ENCODE measurements at places on chromosomes 4 and X. TPM values are rescaled to one million over a fixed set of nuclear protein-coding genes. Genes with fewer than 3 reads are reported as not detected.

DNA sequence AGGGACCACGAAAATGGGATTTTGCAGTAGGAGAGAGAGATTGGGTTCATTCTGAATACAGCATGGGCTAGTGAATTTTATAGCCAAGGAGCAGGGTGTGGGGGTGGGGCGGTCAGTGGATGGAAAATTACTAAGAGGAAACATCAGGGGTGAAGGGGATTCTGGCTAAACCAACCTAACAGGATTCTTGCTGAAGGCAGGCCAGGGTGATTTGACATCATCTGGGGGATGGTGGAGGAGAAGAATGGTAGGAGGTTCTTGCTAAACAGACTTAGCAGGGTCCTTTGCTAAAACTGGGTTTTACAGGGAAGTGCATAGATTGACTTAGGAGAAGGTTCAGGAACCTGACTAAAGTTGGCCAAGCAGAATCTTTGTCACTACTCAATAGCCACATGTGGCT is 91.9 kb downstream of the DNAAF6 start:
- DNase-seq = no peak

- DNase-seq = no peak
Measured at GRCh38 chrX:13283950-13284546, 35.8 kb downstream of the ATXN3L start.

DNA sequence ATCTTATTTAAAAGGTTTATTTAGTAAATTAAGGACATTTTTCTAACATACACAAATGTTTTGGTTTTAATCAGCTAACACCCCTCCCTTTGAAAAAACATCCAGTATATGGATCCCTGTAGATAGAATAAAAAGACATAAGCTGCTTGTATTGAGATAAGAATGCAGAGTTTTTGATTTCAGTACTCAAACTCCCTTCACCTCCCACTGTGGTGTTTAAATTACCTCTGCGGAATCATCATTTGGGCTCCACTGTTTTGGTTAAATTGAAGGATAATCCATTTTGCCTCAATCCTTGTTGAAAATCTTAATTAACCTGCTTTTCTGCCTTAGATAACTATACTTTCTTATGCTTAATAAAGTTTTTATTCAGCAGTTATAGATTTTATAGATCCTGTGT is 27.6 kb downstream of the USP53 start:
- DNase-seq = no peak

DNA sequence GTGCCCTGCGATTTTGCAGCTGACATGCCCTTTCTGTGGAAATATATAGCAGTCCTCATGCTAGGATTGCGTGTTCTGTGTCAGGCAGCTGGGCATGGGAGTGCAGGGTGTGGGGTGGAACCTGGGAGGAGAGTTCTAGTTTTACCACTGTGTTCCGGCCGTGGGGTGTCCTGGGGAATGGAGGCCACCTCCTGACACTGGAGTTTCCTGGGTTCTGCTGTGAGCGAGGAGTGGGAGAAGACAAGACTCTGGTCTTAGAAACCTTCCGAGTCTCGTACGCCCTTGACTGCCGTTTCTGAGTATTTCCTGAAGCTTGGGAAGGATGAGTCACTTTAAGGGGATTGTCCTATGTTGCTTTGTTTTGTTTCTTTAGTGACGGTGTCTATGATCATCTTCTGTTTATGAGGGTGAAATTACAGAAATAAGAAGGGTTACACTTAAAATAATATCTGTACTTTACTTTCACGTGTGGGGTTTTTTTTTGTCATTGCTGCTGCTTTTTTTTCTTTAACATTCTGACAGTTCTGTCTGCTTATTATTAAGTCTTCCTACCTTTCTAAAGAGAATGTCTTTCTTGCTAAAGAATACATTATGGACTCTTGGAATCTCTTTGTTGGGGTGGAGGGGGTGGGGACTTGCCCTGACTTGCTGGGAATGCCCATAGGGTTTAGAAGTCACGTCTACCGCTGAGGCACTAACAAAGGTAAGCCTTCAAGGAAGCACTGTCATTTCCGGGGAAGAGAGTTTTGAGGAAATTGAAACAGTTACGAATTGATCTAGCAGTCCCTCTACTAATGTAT is 19.1 kb downstream of the CD99 start:
- DNase-seq = no peak

GRCh38 chrX:16745659-16746058 is 26.2 kb downstream of the SYAP1 start:
- DNase-seq = no peak

DNA sequence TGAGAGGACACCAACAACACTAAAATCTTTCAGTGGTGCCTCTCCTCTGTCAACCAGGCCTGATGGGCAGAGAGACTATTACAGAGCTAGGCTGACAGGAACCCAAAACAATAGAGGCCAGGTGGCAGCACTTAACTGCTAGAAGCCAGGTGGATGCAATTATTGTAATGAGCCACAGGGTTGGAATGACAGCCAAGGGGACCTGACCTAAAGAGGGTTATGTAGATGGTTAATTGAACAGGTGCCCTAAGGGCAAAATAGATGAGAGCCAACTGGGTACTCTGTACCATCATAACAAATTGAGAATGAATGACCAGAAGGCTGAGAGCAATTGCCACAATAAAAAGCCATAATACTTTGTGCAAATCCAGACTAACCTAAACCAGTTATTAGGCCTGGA is 24.7 kb upstream of the FRAS1 start:
- DNase-seq = no peak

DNA sequence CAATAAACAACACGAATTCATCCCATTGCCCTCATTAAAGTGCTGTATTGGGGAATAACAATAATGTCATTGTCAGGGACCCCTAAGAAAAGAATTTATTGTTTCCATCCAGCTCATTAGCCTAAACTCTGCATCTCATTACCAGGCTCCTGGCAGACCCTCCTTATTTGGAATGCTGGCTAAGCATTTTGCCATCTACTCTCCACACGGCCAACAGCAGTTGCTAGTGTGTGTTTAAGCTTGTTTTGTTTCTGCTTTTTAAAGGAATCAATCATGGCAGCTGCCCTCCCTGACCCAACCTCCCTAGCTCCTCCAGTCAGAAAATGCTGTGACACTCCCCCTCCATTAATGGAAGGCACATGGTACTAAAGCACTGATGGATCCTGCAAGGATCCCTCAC is 43.5 kb downstream of the GATB start:
- no peak for DNase-seq

- no peak for DNase-seq
Measured at GRCh38 chr4:55880652-55881280, 27.3 kb downstream of the EXOC1 start.

DNA sequence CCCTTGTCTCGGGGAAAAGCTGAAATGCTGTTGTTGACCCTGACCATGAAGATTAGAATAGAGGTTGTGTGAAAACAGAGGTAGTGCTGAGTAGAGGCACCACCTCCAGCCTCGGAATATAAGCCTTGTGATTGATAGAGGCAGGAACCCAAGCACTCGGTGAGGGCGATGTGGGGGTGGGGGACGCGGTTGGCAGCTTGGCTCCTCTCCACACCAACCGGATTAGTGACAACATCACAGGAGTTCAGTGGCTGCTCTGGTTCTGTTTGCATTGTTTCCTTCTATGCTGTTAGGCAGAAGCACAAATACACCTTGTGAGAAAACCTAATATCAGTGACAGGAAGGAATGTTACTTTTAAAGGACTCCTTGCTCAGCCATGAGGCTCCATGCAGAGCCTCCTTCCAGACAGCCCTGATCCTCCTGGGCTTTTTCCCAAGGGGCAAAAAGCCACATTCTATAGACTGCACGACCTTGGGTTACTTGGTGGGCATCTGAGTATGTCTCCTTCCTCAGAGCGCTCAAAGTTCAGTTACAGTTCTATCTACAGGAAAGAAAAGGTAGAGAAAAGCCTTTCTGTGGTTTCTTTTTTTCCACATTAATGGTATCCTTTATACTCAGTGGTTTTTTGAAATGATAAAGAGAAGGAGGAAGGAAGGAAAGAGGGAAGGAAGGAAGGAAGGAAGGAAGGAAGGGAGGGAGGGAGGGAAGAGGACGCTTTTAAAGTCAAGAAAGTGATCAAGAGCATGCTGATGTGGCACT is 150.4 kb upstream of the NOCT start:
- DNase-seq = no peak

GRCh38 chrX:150544222-150544787 is 24.1 kb upstream of the MTM1 start:
- no peak for DNase-seq

- DNase-seq = no peak
Measured at GRCh38 chrX:95953564-95953963, 731.1 kb upstream of the DIAPH2 start.

- no peak for DNase-seq
Measured at GRCh38 chr4:1608196-1608820, 75.8 kb downstream of the FAM53A start.

GRCh38 chr4:114287079-114287696 is 307.7 kb upstream of the ARSJ start:
- no peak for DNase-seq

DNA sequence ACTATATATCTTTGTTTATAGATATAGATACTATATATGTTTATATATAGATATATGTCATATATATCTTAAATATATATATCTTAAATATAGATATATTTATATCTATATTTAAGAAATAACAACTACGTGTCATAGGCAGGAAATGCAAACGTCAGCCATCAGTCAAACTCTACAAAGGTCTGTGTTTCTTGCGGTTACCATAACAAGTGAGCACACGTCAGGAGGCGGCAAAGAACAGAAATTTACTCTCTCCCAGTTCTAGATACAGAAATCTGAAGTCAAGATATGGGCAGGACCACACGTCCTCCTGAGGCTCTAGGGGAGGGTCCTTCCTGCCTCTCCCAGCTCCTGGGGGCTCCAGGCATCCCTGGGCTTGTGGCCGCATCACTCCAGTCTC is 6.5 kb downstream of the PLCXD1 start:
- no peak for DNase-seq

DNA sequence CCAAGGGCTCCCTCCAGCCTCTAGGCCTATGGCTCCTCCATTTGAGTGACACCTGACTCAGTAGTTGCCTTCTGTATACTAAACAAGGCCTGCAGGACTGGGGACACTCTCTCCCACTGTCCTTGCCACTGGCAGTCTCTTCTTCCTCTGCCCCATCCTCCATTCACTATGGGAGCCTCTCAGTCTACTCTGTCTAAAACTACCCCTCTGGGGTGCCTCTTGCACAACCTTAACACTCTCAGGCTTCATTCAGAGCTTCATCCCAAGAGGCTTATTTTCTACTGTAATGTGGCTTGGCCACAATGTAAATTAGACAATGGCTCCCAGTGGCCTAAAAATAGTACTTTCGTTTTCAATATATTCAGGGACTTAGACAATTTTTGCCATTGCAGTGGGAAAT is 133.0 kb downstream of the ZC4H2 start:
- DNase-seq = no peak

DNA sequence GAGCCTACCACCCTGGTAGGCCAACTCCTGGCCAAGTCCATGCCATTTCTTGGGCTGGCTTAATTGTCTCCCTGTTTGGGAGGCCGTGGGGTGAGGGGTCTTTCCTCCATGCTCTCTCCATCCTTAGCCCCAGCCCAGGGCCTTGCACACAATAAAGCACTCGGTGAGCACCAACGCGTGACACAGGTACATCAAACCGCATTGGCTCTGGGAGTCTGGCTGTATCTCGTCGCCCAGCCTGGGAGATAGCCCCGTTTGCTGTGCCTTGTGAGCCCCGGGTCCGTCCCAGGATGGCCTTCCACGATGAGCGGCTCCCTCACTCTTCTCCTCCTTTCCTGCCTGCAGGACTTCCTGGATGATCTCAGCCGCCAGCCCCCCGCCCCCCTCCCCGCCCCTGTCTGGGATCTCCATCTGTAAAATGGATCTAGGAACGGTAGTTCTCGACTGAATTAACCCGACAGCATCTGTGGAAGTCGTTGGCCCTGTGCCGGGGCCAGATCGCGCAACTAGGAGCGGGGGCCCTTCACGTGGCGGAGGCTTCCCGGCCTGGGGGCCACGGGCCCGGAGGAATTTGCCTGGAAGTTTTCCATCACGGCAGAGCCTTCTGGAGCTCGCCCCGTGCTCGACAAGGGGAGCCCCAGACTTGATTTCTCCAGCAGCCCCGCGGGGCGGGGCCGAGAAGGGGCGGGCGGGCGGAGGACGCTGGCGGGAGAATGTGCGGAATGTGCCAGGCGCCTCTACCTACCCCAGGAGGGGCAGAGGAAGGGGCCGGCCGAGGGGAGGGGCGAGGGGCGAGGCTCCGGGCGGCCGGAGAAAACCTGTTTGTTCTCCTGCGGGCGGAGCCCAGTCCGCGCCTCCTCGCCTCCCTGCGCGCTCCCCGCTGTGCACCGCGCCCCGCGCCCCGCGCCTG is at the start of gene ZNF185:
Gene ZNF185, plus strand, starts transcription at position 846 of the 910 bp plus-strand sequence. CDS start 16,423 bp downstream, outside the sequence.
- no peak for DNase-seq

DNA sequence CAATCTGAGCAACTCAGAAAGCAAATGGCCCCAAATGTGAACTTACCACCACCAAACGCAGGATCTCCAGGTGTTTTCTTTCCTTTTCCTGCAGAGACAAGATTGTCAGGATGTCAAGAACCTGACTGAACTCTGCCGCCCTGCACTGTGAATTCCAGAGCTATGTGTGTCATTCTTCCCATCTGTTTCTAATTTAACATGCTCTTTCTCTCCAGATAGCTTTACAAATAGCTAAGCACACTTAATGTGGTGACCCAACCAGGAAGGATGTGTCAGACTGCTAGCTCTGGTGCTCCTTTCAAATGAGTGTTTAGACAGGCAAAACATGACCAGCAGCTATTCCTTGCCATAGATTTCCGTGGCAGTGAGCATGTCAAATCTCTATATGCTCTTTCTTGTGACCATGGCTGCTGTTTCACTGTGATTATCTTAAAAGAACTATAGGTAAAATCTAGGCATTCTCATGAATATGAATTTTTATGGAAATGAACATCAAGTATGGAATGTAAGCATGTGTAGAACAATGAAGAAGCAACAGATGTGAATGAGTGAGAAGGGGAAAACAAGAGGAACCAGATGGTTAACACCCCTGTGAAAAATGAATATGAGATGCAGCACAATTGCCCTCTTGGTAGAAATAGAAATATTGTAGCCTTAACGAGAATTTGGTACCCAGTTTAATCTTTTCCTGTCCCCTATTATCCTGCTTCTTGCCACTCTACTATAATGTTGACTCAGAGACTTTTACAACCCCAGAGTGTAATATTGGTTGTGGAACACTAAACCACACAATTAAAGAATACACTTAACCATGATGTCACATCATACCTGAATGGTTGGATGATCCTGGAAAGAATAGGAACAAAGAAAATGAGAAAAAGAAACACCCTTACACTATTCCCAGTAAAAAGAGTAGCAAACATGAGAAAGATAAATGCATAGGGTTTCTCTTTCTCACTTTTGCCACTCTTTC is 247.8 kb upstream of the DKK2 start:
- DNase-seq = no peak

- no peak for DNase-seq
Measured at GRCh38 chrX:126655061-126655460, 102.4 kb upstream of the DCAF12L1 start.

GRCh38 chrX:140180585-140180984 is 215.3 kb upstream of the CXorf66 start:
- no peak for DNase-seq

- DNase-seq = no peak
Measured at GRCh38 chr4:93467484-93468155, 360.9 kb upstream of the ATOH1 start.

GRCh38 chrX:123190096-123190495 is 6.0 kb downstream of the GRIA3 start:
- no peak for DNase-seq

Gene AMMECR1
- 0.76 TPM for polyA plus RNA-seq

Gene TMEM144
- polyA plus RNA-seq = 1.0 TPM

Gene DAPP1
- polyA plus RNA-seq = 0.06 TPM

Gene CXCL13
- 0.09 TPM for polyA plus RNA-seq

Gene GAGE10
- not detected for polyA plus RNA-seq

Gene WDR1
- 79.1 TPM for polyA plus RNA-seq

Gene TCEAL2
- 0.22 TPM for polyA plus RNA-seq

Gene DMP1
- 0.01 TPM for polyA plus RNA-seq

Measured in psoas muscle (tissue), 8 donors.